Activated B cell treated with CpG ODN at 0.5 μM for 24 hours (primary cell): ENCODE measurements at places on chromosomes 6 and 20. TPM values are rescaled to one million over a fixed set of nuclear protein-coding genes. Genes with fewer than 3 reads are reported as not detected.

- H3K36me3 ChIP-seq: no peaks in the 10 kb centered on the region
- no peak overlapping the region for H3K4me3 ChIP-seq
- DNase-seq: no peak
- no peaks in the 10 kb centered on the region for H3K4me1 ChIP-seq
- H3K27me3 ChIP-seq: no peaks in the 10 kb centered on the region
- H3K27ac ChIP-seq: no peak overlapping the region
These were observed 262.4 kb upstream of the AGPAT4 start for GRCh38 chr6:161536224-161536630.

GRCh38 chr6:133129556-133129955 is 111.6 kb upstream of the EYA4 start:
- H3K36me3 ChIP-seq: no peaks in the 10 kb centered on the region
- H3K4me3 ChIP-seq: no peak overlapping the region
- no peak overlapping the region for H3K27ac ChIP-seq
- DNase-seq: no peak
- no peaks in the 10 kb centered on the region for H3K4me1 ChIP-seq

DNA sequence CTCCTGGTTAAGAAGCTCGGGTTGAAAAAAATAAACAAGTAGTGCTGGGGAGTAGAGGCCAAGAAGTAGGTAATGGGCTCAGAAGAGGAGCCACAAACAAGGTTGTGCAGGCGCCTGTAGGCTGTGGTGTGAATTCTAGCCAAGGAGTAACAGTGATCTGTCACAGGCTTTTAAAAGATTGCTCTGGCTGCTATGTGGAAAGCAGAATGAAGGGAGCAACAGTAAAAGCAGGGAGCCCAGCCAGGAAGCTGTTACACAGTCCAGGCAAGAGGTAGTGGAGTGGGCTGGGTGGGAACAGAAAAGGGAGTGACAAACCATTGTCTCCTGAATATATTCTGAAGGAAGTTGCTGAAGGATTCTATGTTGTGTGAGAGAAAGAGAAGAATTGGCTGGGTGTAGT is 2.0 kb downstream of the HFE start:
- no peaks in the 10 kb centered on the region for H3K27me3 ChIP-seq
- no peaks in the 10 kb centered on the region for H3K36me3 ChIP-seq
- peak overlapping the region; percentile 30 for H3K27ac ChIP-seq
- H3K4me3 ChIP-seq: no peak overlapping the region
- no peak for DNase-seq
- peaks cover 54% of the 10 kb centered on the region for H3K4me1 ChIP-seq

The KHDRBS2 gene
- 5.5 and 6.9 TPM in 2 replicates for total RNA-seq

DNA sequence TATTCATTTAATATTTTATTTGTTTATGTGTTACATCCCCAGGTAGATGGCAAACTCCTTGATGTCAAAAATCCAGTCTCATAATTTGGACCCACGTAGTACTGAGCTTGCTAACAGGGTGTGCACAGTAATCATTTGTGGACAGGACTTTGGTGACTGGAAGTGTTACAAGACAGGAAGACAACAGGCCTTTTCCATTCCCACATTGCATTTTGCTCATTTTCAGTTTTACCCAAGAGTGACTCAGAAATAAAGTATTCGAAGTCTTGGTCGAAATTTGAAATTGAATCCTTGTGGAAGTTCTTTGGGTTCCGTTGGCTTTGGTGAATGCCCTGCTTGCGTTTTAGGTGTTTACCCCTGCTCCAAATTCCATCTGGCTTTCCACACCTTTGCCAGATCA is 63.0 kb upstream of the THBS2 start:
- H3K27me3 ChIP-seq: no peaks in the 10 kb centered on the region
- H3K4me3 ChIP-seq: no peak overlapping the region
- no peak for DNase-seq
- no peak overlapping the region for H3K27ac ChIP-seq
- H3K4me1 ChIP-seq: no peaks in the 10 kb centered on the region
- H3K36me3 ChIP-seq: no peaks in the 10 kb centered on the region

The NXT1 gene
- 28.8 and 30.2 TPM in 2 replicates for total RNA-seq

The SULF2 gene
- total RNA-seq: 0.20 and 0.66 TPM in 2 replicates

- H3K36me3 ChIP-seq: no peaks in the 10 kb centered on the region
- H3K4me3 ChIP-seq: no peak overlapping the region
- H3K27ac ChIP-seq: no peak overlapping the region
- H3K27me3 ChIP-seq: peaks cover 3% of the 10 kb centered on the region
- no peak for DNase-seq
These were observed 72.3 kb upstream of the DST start for GRCh38 chr6:56714982-56715456.

The POFUT1 gene
- total RNA-seq: 20.4 and 24.0 TPM in 2 replicates

DNA sequence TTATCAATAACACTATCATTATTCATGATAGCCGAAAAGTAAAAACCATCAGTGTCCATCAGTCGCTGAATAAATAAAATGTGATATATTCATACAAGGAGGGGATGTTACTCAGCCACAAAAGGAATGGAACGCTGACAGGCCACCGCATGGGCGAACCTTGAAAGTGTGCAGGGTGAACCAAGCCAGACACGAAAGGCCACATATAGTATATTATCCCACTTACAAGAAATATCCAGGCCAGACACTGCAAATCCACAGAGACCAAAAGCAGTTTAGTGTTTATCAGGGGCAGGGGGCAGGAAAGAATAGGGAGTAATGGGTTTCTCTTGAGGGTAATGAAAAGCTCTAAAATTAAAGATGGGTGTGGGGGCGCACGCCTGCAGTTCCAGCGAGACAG is 5.7 kb downstream of the SOX18 start:
- no peaks in the 10 kb centered on the region for H3K36me3 ChIP-seq
- H3K27ac ChIP-seq: no peak overlapping the region
- peaks cover 11% of the 10 kb centered on the region for H3K4me1 ChIP-seq
- H3K27me3 ChIP-seq: peaks cover 24% of the 10 kb centered on the region
- H3K4me3 ChIP-seq: no peak overlapping the region
- DNase-seq: no peak

GRCh38 chr6:153340568-153340967 is 209.5 kb upstream of the RGS17 start:
- no peak overlapping the region for H3K4me3 ChIP-seq
- H3K4me1 ChIP-seq: no peaks in the 10 kb centered on the region
- H3K36me3 ChIP-seq: no peaks in the 10 kb centered on the region
- H3K27me3 ChIP-seq: no peaks in the 10 kb centered on the region
- no peak for DNase-seq
- no peak overlapping the region for H3K27ac ChIP-seq

DNA sequence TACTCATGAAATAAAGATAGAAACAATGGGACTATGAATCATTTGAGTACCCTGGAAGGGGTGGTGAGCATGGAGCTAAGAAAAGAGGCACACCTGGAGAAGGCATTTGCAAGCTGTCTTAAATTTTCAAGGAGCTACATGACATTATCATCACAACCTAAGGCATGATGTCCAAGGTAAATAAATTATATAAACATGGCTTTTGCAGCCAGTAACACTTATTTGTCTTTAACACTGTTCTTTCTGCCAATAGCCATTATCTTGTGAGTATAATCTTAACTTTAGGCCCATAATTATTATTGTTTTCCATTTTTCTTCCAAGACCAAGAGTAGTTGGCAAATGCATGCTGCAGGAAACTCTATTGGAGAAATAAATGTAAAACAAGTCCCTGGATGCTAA is 63.7 kb downstream of the ALDH5A1 start:
- DNase-seq: no peak
- H3K4me3 ChIP-seq: no peak overlapping the region
- H3K4me1 ChIP-seq: no peaks in the 10 kb centered on the region
- H3K27me3 ChIP-seq: no peaks in the 10 kb centered on the region

DNA sequence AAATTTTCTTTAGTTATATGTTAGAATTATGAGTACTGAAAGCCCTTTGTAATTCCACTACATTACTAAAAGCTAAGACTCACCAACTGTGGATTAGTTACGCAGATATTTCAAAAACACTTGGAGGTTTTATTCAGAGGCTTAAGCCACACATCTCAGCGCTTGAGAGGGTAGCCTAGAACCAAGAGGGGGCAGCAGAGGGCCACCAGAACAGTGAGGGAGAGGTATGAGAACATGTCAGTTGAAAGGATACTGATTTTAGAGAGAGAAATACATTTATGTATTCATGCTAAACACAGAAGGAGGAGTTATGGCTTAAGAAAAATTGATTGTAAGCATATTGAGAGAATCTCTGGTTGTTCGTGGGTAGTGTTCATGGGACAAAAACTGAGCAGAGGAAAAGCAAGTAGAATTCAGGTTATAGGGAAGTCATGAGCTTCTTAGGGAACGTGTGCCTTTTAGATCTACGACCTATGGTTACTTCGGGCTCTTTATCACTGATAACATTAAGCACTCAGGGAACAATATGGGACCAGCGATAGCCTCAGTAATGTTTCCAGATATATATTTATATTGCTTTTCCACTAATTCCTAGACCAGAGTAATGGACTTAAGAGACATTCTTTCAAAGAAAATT is 20.4 kb upstream of the SERINC1 start:
- peaks cover 12% of the 10 kb centered on the region for H3K4me1 ChIP-seq
- DNase-seq: peak; percentile 27
- H3K4me3 ChIP-seq: peak overlapping the region; percentile 3

GRCh38 chr6:139473731-139474130 is 99.3 kb upstream of the CITED2 start:
- H3K27me3 ChIP-seq: no peaks in the 10 kb centered on the region
- no peaks in the 10 kb centered on the region for H3K36me3 ChIP-seq
- no peak overlapping the region for H3K27ac ChIP-seq
- H3K4me1 ChIP-seq: no peaks in the 10 kb centered on the region

GRCh38 chr20:8812817-8813216 is 256.1 kb upstream of the PLCB4 start:
- H3K4me1 ChIP-seq: no peaks in the 10 kb centered on the region
- H3K27ac ChIP-seq: no peak overlapping the region
- no peaks in the 10 kb centered on the region for H3K27me3 ChIP-seq
- no peak for DNase-seq
- H3K4me3 ChIP-seq: no peak overlapping the region
